Liver (tissue), 10 donors: ENCODE measurements at places on chromosomes 12 and 14.

DNA sequence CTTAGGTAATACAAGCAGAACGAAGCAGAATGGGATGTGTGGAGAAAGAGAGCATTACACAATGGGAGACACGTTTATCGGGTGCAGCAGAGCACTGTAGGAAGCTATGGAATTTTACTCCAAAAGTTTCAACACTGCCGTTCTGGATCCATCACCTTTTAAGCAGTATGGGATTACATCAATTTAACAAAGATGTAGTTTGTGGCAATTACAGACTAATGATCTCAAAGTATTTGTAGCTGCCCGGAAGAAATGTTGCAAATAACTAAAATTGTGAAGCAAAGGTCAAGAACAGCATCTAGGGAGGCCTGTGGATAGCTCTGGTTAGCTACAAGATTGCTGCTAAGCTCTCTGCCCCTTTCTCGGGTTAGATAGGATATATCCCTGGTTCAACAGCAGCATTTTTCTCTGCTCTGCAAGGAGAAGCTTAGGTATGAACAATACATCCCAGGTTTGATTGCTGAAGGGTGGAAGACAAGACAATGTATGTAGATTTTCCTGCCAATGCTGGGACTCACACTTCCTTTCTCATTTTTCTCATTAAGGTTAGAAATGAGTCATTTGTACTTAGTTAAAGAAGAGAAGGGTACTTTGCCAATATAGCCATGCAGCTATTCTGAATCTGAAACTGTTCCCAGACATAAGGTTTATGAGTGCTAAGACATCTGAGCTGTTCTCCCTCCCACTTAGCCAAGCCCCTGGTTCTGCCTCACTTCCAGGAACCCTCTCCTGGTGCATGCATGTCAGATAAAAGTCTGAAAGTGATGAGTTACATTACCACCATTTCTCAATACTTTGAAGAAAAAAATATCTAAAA, 75.0 kb upstream of the HIF1A start:
- DNase-seq = no peak

DNA sequence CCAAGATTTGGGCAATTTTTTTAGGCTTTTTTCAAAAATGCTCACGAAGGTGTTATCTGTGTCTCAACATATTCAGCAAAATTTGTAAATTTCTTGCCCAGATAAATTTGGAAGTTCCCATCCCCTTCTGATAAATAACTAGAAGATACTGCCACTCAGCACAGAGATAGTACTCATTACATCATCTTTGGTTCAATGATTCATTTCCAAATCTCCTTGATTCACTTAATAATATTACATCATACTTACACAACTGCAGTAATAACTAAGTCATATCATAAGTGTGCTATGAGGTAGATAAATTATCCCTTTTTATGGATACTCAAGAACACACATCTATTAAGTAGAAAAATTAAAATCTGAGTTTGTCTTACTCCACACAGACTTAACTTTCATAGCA, 89.4 kb downstream of the RPAP3 start:
- no peak for DNase-seq

GRCh38 chr14:53517270-53517960, 364.3 kb upstream of the DDHD1 start:
- DNase-seq = no peak

DNA sequence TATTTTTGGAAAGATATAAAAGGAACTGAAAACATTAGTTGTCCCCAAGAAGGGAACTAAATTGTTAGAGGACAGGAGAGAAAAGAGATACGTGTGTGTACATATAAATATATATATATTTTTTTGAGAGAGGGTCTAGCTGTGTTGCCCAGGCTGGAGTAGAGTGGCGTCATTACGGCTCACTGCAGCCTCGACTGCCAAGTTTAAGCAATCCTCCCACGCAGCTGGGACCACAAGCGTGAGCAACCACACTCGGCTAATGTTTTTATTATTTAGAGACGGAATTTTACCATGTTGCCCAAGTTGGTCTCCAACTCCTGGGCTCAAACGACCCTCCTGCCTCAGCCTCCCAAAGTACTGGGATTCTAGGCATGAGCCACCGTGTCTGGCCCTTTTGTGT, 16.2 kb upstream of the NOP2 start:
- no peak for DNase-seq

DNA sequence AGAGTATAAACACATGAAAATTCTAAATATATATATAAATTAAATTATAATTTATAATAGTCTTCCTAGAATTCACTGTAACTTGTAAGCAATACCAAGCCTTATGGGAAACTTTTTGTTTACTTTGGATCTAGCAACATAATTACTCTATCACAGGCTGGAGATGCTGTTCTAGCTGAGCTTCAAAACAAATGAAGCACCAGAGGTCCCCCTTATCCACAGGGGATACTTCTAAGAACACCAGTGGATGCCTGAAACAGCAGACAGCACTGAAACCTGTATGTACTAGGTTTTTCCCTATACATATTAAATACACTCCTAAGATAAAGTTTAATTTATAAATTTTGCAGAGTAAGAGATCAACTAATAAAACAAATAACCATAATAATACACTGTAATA, 96.6 kb downstream of the CDK17 start:
- DNase-seq = no peak

GRCh38 chr12:126811391-126811790, 1455.6 kb upstream of the TMEM132C start:
- DNase-seq = no peak

DNA sequence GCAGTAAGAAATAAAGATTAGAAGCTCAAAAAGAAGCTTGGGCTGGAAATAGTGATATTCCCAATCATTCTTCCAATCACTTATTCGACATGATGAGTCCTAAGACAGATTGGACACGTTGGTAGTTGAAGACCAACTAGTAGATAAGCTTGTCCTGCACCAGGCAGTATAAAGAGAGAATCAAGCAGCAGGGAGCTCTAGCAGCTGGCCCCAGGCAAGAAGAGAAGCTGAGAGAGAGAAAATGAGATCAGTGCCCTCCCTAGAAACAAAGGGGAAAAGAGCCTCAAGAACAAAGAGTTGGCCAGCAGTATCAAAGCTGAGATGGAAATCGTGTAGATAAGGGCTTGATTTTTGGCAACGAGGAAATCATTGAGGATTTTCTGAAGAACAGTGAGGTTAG, 20.6 kb downstream of the RASSF8 start:
- no peak for DNase-seq

DNA sequence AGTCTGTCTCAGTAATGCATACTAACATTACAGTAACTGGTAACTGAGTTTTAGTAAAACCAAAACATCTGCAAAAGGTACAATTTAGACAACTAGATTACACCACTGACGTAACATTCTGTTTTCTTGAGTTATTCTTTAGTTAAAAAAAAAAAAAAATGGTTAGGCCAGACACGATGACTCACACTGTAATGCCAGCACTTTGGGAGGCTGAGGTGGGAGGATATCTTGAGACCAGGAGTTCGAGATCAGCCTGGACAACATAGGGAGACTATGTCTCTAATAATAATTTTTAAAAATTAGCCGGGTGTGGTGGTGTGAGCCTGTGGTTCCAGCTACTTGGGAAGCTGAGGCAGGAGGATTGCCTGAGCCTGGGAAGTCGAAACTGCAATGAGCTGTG, 34.1 kb downstream of the AP5M1 start:
- DNase-seq = no peak

- no peak for DNase-seq
Observed at GRCh38 chr12:108720757-108721514, 10.4 kb downstream of the CORO1C start.
